Right forelimb (tissue), 1 donor: ENCODE measurements at places on chromosomes 12 and 14.
A peak's percentile ranks its signal among the peaks of the same experiment; 100 is the strongest.

GRCh38 chr12:115811045-115811444, 466.4 kb downstream of the MED13L start:
- no peak for DNase-seq

DNA sequence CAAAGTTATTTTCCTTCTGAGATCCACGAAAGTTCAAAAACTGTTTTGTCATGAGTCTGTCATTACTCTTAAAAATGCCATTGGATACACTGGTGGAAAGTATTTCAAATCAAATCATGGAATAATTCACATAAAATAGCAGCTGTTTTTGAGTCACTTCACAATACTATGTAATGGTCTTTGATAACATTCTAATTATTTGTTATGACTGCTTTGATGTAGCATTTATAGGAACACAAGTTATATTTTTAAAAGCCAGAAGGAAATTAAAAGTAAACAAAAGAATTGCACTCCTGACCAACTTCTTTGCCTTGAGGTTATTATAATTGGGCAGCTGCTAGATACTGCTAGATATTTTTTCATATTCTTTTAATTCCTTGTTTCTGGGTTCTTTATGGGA, 473.2 kb downstream of the CCER1 start:
- DNase-seq, result no peak

DNA sequence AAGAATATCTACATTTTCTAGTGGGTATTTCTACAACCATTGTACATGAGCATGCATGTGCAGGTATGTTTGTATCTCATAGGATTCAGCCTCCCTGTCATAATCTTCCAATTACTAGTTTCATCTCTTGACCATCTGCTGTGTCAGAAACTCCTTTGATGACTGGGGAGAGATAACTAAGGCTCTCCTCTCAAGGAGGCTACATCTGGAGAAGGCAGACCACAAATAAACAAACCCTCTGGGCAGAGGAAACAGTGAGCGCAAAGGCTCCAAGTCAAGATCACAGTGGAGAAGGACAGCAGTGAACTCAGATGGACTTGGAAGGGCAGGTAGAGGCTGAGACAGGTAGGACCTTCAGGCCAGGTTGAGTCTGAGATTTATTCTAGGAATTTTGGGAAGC, 166.4 kb downstream of the PELI2 start:
- no peak for DNase-seq

DNA sequence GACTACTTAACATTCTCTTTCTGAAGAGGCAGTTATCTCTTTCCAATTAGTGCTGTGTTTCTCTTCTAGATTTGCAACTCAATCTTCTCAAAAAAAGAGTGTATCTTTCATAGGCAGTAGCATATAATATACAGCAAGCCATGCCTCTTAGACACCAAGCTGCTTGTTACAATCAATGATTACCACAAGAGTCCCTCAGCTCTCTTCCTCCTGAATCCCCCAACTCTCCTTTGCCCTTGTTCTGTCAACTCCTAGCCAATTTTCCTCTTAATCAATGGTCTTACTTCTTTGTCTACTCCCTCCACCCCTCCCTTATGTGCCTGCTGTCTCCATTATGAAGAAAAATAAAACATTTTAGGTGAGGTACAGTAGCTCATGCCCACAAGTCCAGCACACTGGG, 2.6 kb downstream of the TMTC1 start:
- no peak for DNase-seq

DNA sequence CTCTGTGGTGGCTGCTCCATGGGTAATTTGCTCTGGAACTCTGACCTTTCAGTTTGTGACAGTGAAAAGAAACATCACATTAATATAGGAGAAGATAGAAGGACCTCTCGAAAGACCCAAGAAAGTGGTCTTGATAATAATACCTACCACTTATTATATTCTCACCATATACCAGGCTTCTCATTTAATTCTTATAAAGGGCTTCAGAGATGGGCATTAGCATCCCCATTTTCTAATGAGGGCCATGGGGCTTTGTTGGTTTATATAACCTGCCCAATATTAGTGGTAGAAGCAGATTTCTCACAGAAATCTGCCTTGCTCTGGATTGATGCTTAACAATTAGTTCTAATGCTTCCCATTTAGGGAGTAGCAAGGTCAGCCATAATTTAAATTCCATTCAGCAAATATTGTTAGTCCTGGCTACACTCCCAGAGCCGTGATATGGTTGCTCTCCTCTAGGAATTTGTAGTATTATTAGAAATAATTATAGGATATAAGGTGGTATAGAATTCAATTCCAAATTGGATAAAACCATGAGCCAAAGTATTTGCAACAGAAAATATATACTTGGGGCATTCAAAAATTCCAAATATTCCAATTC, 7.4 kb upstream of the AMIGO2 start:
- no peak for DNase-seq

GRCh38 chr14:24368562-24369252, 723 bp downstream of the NFATC4 start:
- peak; percentile 93 for DNase-seq

DNA sequence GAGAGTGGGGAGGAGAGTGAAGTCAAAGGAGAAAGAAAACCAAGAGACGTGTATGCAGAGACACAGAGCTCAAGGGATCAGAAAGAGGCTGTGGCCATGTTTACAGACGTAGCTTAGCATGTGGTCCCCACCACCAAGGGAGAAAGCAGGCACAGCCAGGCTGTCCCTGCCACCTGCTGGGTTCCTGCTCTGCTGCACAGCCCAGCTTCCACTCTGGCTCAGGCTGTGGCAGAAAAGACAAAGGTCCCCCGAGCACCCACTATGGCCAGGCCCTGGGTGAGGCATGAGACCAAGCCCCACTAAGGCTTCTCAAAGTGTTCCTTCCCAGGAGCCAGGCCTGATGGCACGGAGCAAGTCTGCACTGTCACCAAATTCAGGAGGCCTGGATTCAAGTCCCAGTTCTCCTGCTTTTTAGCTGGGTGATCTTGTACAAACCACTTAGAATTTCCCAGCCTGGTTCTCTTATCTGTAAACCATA, 25.9 kb upstream of the COL2A1 start:
- no peak for DNase-seq

- no peak for DNase-seq
These were observed 575 bp upstream of the FMNL3 start for GRCh38 chr12:49707812-49708147.

DNA sequence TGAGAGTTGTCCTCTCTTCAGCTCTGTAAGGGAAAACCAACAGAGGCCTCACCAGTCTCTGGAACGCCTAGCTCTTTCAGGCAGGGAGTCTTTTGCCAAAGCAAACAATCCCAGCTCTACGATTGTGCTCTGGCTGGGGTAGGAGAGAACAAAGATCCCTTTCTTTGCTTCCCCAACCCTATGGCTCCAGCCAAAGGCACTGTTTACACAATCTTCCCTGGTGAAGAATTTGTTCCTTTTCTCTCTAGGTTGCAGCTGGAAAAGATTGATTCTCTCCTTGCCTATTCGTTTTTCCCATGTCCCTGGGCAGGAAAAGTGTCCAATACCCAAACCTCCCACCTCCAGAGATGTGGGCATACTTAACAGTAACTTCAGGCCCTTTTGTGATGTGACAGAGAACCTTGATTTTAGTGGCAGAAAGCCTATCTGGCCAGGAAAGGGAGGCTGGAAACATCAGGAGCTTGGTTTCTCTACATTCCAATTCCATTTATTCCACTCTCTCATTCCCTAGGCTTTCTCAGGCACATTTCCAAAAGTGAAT, 16.8 kb downstream of the ATP5MC2 start:
- DNase-seq, result peak; percentile 66

GRCh38 chr14:48925184-48925583, 661.0 kb downstream of the RPS29 start:
- no peak for DNase-seq

- DNase-seq, result no peak
These were observed 162.8 kb downstream of the MON2 start for GRCh38 chr12:62629413-62629812.

DNA sequence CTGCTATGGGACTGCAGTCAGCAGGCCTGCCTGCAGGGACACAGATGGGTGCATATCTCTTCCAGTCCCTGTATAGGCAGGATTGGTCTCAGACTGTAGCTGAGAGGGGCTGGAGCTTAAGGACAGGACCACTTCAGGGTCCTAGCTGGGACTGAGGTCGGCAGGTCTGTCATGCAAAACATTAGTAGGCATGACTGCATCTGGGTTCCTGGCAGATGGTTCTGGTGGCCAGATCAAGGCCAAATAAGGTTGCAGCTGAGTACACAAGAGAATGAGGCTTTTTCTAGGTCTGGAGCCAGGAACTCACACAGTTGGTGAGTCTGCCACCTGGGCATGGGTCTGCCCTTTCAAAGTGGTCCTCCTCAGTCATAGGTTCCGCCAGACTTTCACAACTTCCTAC, 155.8 kb downstream of the TPH2 start:
- DNase-seq, result no peak

DNA sequence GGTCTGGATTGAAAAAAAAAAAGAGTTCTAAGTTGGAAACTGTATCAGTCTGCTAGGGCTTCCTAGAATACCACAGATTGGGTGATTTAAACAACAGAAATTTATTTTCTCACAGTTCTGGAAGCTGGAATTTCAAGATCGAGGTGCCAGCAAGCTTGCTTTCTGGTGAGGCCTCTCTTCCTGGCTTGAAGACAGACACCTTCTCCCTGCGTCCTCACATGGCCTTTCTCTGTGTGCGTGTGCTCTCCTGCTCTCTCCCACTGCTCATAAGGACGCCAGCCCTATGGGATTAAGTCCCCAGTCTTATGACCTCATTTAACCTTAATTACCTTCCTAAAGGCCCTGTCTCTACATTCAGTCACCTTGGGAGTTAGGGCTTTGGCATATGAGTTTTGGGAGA, 215.5 kb downstream of the PIK3C2G start:
- no peak for DNase-seq

DNA sequence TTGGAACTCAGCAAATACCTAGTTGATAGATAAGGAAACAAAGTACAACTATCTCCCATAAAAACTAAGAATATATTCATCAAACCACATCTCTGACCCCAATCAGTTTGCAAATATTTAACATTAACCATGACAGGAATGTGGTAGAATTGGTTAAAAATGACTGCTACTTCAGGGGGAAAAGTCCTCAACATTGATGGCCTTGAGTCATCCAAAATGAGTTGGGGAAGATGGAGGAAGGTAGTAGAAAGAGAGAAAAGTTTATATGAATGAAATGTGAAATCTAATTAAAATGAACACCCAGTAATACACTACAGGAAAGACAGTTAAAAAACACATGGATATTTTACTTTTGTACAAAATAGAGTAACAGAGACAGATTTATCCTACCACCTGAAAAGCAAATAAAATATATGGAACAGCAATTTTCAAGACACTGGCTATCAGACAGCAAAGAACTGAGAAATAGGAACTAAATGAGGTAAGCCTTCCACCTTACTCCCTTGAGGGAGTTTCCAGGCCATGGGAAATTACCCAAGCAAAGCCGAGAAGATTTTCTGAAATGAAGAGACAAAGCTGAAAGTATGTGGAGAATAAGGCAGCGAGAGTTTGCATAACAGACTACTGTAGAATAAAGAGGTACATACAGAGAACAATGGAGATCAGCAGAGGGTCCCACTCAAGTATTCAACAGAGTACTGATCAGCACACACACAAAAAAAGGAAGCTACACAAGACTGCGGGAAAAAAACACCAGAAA, 49.6 kb downstream of the TC2N start:
- DNase-seq, result no peak

- peak; percentile 52 for DNase-seq
These were observed at the start of gene HOXC4 for GRCh38 chr12:54053751-54054741. TSS of gene HOXC4 (plus strand) at chr12:54053835. CDS start at chr12:54053923, 88 bp downstream.

GRCh38 chr14:26974965-26975364, 377.1 kb upstream of the NOVA1 start:
- DNase-seq, result no peak

- no peak for DNase-seq
These were observed 113.3 kb downstream of the SNAPC1 start for GRCh38 chr14:61875483-61875882.

DNA sequence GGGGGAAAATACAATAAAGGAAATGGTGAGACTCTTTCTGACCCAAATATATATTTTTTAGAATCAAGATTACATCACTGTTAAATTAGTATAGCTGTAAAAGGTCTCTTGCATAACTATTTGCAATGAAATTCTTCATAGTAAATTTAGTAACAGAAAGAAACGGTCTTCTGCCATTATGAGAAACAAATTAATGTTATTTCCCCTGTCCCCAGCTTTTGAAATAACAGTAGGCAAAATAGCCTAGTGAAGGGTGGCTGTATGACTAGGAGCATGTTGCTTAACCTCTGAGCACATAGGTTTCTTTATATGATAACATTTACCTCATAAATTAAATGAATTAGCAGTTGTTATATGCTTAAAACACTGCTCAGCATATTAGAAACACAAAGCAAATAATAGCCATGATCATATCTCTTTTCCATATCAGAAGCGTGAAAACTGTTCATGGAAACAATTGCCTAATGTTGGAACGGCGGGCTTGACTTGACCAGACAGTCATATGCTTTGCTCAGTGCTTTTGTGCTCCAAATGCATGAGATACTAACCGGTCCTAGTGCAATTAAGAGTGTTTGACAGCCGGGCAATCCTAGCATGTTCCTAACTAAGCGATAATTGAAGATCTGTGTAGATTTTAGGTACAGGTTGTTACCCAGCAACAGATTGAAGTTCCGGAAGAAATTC, 24.0 kb downstream of the BHLHE41 start:
- no peak for DNase-seq

- no peak for DNase-seq
These were observed 74.9 kb downstream of the CRADD start for GRCh38 chr12:93751864-93752610.

DNA sequence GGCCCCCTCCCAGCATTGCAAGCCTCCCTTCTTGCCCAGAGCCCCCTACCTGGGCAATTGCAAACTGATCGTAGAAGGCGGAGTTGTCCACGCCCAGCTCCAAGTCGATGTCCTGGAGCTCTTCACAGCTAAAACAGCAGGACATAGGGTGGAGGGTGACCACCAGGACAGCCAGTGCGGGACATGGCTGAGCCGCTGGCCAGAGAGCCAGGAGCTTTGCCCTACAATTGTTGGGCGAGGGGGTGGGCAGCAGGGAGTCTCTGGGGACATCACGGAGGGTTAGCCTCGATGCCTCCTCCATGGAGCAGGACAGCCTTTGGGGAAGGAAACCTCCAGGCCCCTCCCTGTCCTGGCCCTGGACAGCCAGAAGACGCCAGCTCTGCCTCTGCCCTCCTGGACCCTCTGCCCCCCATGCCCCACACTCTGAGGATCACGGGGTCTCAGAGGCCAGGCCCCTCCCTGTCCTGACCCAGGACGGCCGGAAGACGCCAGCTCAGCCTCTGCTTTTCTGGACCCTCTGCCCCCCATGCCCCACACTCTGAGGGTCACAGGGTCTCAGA, 9.4 kb downstream of the TMEM179 start:
- DNase-seq, result no peak
